GDM1 (cell line): ENCODE measurements at places on chromosomes 7 and 10.

DNA sequence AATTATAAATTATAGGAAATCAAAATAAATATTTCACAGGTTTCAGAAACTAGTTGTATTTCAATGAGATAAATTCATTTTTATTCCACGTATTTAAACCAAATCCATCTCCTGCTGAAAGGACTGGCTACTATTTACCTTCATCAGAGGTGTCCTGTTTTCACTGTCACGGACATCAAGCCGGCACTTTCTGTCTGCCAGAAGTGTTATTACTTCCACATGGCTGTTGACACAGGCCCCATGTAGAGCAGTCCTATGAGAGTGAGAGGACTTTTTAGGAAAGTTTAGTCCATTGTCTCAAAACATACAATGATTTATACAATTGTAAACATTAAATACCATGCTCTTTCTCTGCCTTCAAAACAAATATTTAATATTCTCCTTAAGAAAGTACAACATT, 100.4 kb upstream of the ACBD5 start:
- DNase-seq: no peak

DNA sequence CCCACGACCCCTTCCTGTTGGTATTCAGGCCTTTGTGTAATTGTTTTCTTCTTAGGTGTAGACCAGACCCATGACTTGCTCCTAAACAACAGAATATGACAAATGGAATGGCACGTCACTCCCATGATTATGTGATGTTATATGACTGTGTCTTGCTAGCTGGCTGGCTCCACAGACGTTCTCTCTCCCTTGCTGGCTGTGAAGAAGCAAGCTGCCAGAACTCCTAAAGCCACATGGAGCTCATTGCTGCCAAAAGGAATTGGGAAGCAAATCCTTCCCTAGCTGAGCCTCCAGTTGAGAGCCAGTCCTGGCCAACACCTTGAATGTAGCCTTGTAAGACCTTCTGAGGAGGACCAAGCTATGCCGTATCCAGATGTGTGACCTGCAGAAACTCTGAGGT, 74.2 kb downstream of the RAB18 start:
- DNase-seq: no peak

GRCh38 chr10:82980321-82980720, 1105.3 kb downstream of the NRG3 start:
- no peak for DNase-seq

DNA sequence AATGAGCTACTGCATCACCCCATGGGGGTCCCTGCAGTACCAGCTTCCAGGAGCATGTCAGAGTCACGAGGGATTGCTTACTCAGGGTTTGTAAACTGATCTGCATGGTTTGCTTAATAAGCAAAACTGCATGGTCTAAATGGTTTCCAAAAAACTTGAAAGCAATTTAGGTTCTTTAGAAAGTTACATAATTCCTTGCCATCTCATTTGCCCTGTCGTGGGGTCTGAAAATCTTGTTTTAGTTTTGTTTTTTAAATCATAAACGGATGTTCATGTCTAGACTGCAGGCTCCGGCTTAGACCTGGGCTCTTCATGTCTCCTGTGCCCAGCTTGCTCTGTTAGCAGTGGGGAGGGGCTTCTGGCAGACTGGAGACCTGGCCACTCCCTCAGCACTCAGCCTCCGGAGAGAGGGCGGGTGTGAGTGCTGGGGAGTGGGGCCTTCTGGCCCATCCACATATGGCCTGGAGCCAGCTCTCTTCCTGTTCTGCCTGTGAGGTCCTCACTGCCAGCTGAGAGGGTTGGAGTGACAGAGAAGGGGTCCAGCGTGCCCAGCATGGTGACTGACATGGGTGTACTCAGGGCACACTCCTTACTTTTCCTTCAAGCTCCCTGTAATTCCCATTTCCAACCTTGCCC, 17.5 kb downstream of the PRF1 start:
- DNase-seq: peak; percentile 67

DNA sequence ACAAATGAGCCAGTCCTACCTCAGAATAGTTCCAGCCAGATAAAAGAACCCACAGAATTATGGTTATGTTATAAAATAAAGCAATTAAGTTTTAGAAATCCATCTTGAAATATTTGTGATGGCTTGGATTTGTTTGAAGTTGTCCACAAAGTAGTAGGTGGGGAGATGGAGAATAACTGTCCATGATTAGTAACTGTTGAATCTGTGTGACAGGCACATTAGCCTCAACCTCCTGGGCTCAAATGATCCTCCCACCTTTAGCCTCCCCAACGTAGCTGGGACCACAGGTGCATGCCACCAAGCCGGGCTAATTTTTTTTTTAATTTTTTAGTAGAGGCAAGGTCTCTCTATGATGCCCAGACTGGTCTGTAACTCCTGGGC, 10.1 kb downstream of the HNRNPF start:
- DNase-seq: no peak

- DNase-seq: no peak
Measured at GRCh38 chr10:60096761-60097513, 190.6 kb upstream of the CCDC6 start.

- no peak for DNase-seq
Measured at GRCh38 chr7:76515999-76516443, 5.7 kb downstream of the UPK3B start.

DNA sequence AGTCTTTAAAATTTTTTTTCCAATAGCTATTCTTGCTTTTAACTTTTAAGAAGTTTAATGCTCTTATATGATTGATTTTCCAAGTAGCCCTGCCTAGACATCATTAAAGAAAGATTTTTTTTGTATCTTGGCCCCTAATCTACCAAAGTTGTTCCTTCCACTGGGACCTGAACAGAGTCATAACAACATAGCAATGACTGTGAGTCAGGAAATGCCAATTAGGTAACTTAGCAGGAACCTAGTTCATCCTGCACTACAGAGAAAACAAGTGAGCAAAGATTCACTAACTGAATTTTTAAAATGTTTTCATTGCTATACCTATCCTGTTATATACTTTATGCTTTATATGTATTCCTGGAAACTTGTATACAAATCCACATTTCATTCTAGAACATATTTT, 284.7 kb downstream of the BICC1 start:
- DNase-seq: no peak

GRCh38 chr7:88046839-88047573, 113.0 kb downstream of the ADAM22 start:
- DNase-seq: no peak

- DNase-seq: peak; percentile 34
Measured at GRCh38 chr10:96688789-96689188, 31.5 kb downstream of the PIK3AP1 start.

DNA sequence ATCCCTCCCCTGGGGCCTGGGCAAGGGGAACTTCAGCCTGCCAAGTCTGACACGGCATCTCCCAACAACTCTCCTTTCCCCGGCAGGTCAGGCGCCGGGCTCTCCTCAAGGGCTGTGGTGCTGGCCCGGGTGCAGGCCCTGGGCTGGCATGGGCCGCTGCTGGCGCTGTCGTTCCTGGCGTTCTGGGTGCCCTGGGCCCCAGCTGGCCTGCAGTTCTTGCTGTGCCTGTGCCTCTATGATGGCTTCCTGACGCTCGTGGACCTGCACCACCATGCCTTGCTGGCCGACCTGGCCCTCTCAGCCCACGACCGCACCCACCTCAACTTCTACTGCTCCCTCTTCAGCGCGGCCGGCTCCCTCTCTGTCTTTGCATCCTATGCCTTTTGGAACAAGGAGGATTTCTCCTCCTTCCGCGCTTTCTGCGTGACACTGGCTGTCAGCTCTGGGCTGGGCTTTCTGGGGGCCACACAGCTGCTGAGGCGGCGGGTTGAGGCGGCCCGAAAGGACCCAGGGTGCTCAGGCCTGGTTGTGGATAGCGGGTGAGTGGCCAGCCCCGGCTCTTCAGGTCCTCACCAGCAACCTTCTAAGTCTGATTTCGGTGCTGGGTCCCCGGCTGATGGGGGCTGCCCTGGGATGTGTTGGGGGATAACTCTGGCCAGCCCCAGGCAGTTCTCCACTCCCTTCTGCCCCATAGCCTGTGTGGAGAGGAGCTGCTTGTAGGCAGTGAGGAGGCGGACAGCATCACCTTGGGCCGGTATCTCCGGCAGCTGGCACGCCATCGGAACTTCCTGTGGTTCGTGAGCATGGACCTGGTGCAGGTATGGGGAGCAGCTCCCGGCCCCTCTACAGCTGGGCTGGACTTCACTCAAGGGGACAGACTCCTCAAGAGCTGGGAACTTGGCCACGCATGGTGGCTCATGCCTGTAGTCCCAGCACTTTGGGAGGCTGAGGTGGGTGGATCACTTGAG, 19.5 kb upstream of the C10orf95 start:
- DNase-seq: no peak

DNA sequence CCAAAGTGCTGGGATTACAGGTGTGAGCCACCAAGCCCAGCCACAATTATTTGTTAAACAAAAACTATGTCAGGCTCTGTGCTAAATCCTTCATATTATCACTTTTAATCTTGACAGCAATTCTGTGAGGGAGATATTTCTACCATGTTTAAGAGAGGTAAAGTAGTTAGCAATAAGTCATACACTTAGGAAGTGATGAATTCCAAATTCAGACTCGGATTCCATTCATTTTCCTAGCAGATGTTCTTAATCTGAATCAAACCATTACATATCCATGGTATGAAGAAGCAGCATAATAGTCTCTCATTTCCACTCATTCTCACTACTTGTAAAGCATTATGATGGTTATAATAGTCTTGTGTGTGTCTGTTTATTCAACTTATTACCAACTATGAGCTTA, 2.9 kb upstream of the CD36 start:
- no peak for DNase-seq

- DNase-seq: no peak
Measured at GRCh38 chr7:132805766-132806165, 229.5 kb upstream of the PLXNA4 start.
